ENCODE measurements at places on chromosomes 4 and X. TPM values are rescaled to one million over a fixed set of nuclear protein-coding genes. Genes with fewer than 3 reads are reported as not detected.

CYP2U1 gene
- 3.8 TPM for total RNA-seq

DNA sequence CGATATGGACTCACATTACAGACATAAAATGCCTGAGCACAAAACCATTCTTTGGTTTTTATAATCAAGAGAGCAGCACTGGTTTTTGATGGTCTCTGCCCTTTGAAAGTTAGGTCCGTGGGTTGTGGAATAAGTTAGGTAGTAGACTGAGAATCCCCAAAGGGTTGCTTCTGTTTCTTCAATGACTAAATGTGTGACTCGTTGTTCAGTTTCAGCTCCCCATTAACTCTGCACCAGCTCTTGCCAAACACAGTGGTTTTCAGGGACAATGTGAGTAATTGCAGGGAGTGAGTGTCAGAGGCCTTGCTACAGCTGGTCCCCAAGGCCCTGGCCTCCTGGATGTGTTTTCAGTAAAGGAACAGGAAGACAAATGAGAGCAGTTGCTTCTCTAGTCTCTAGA, 24.8 kb downstream of the SMIM20 start:
- no peak for DNase-seq
- peaks cover 4% of the 10 kb centered on the region for H3K4me1 ChIP-seq
- no peak overlapping the region for H3K27ac ChIP-seq
- H3K36me3 ChIP-seq, result no peaks in the 10 kb centered on the region
- H3K27me3 ChIP-seq, result no peaks in the 10 kb centered on the region

GRCh38 chrX:124829930-124830329, 483.6 kb downstream of the SH2D1A start:
- no peaks in the 10 kb centered on the region for H3K27me3 ChIP-seq
- no peak for DNase-seq
- no peak overlapping the region for H3K27ac ChIP-seq
- no peak overlapping the region for H3K4me3 ChIP-seq

DNA sequence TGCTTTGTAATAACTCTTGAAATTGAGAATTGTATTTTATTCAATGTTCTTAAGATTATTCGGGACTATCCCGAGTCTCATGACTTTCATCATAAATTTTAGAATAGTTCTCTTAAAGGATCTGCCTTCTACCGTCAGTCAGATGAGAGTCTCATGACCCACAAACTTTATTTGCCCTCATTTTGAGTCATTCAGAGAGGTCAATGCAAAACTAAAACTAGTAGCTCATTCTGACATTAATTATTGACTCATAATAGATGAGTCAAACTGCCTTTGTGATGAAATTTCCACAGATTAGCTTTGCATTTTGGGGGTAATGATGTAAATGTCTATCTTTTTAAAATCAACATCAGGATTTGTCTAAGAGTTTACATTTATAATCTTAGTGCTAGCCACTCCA, 1527.3 kb downstream of the TECRL start:
- H3K4me1 ChIP-seq, result no peaks in the 10 kb centered on the region
- no peak overlapping the region for H3K27ac ChIP-seq
- no peak for DNase-seq
- no peak overlapping the region for H3K4me3 ChIP-seq

- DNase-seq, result no peak
- no peak overlapping the region for H3K27ac ChIP-seq
- no peaks in the 10 kb centered on the region for H3K36me3 ChIP-seq
- no peak overlapping the region for H3K4me3 ChIP-seq
- no peaks in the 10 kb centered on the region for H3K4me1 ChIP-seq
Measured at GRCh38 chr4:57156242-57156990, 46.2 kb upstream of the IGFBP7 start.

- no peaks in the 10 kb centered on the region for H3K36me3 ChIP-seq
- DNase-seq, result no peak
- H3K4me3 ChIP-seq, result no peak overlapping the region
- no peaks in the 10 kb centered on the region for H3K27me3 ChIP-seq
- H3K27ac ChIP-seq, result no peak overlapping the region
Measured at GRCh38 chr4:30714408-30715031, 5.6 kb upstream of the PCDH7 start.

DNA sequence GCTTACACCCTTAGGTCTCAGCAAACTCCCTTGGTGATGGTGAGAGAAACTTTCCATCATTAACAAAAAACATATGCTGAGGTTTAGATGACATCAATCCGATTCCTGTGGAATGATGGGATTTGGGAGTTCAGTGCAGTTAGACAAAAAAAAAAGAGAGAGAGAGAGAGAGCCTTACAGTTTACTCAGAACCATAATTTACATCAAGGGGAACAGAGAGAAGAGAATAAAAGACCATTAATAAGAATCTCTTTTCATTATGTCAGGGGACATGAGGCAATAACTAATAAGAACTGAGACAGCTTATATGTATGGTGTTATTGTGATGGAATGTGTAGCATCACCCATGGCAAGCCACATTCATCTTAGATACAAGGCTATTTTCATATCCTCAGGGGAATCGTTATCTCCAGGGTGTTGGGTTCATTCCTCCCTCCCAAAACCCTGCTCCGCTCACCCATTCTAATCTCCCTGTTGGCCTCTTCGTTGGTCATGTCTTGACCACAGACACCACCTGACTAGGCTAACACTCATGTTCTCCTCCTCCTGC, 175.7 kb upstream of the MXRA5 start:
- no peaks in the 10 kb centered on the region for H3K27me3 ChIP-seq
- no peaks in the 10 kb centered on the region for H3K4me1 ChIP-seq
- DNase-seq, result no peak
- no peak overlapping the region for H3K4me3 ChIP-seq
- no peak overlapping the region for H3K27ac ChIP-seq

DNA sequence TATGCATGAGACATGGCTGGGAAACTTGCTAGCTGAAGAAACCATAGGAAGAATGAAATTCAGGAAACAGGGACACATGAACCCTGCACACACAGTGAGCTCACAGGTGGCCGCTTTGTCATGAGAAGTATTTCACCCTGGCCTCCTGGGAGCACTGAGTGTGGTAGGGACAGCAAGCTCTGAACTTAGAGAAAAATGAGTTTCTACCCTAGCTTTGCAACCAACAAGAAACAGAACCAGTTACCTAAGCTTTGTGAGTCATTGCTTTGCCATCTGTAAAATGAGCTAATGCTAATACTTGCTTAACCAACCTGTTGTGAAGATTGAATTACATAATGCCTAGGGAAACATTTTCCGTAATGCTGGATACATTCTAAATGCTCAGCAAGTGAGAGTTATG, 206.6 kb upstream of the HS3ST1 start:
- no peak overlapping the region for H3K4me3 ChIP-seq
- no peak overlapping the region for H3K27ac ChIP-seq
- no peaks in the 10 kb centered on the region for H3K27me3 ChIP-seq
- DNase-seq, result no peak

DNA sequence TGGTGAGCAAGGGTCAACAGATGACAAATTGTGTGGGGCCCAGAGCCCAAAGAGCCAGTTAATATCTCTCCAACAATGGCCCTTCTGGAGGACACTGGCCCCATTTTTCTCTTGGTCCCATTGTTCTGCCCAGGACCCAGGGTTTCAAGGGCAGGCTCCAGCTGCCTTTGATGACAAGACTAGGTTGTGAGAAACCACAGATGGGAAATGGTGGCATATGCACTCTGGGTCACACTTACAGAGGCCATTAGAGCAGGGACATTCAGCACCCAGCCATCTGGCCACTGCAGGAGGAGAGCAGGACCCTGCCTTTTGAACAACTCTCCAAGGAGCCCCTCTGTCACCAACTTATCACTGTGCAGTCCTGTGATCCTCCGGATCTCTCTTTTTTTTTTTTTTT, 49.7 kb upstream of the KIAA1210 start:
- no peak overlapping the region for H3K27ac ChIP-seq
- H3K27me3 ChIP-seq, result no peaks in the 10 kb centered on the region
- no peak for DNase-seq
- H3K36me3 ChIP-seq, result no peaks in the 10 kb centered on the region

DNA sequence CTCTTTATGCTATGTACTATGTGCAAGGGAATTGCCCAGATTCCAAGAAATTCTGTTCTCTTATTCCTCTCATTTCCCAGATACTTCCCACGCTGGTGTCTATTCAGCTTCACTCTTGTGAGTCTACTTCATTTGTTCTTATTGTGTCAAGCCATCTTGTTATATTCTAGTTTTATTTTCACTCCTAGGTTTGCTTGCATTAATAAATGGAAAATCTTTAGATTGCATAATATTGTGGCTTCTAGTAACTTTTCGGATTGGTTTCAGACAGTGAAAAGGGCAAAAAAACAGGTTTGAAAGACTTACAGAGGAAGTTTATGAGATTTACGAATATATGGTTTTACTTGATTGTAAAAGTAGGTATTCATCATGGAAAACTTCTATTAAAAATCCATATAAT, 128.4 kb downstream of the BTC start:
- H3K4me1 ChIP-seq, result no peaks in the 10 kb centered on the region
- H3K27me3 ChIP-seq, result no peaks in the 10 kb centered on the region
- H3K27ac ChIP-seq, result no peak overlapping the region
- no peaks in the 10 kb centered on the region for H3K36me3 ChIP-seq

Data from naive thymus-derived CD4-positive, alpha-beta T cell (primary cell).